ENCODE measurements at places on chromosomes 2 and 18.

GRCh38 chr18:2627821-2628276 lies 27.7 kb upstream of the SMCHD1 start:
- DNase-seq = no peak

DNA sequence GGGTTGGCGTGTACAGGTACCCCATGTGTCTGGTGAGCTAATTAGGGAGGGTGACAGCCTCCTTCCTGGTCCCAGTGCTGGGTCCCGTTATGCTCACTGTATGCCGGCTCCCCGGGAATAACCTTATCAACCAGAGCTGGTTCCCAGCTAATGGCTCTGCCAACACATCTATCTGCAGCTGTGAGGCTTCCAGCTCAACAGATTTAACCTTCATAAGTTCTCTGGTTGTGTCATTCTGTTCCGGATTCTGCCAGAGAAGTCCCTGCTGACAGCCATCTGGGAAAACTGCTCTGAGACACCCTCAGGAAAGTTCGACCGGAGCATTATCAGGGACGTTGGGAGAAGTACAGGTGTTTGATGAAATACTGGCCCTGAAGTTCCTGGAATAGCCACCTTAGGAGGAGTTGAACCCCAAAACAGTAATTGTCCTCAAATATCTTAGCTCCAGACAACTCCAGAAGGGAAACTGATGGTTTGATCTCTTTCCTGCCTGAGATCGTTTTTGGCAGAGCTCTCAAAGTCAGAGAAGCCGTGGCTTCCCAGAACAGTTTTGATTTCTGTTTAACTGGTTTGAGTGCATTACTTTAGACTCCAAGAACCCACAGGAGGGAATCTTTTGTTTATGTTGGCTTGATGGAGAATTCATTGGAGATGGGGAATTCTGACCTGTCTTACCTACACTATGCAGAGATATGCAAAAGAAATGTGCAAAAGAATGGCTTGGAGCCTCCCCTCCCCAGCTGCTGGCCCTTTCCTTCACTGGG lies 39.4 kb upstream of the TXNDC2 start:
- no peak for DNase-seq

GRCh38 chr2:38265461-38265860 lies 111.6 kb downstream of the ATL2 start:
- no peak for DNase-seq

DNA sequence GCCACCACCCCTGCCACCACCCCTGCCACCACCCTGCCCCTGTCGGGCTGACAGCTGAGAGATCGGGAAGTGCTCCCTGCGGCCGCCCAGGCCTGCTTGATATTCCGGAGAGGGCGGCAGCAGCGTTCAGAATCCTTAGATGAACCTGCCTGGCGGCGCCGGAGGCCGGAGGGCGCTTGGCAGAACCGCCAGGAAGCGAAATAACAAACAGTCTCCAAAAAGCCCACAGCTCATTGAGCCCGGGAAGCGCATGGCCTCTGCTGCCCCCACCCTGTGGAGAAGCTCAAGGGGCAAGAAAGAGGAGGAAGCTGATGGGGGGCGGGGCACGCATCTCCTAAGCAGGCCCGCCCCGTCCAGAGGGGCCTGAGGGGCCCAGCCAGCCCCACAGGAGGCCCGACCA lies 92.2 kb upstream of the MBOAT2 start:
- no peak for DNase-seq

GRCh38 chr2:196356332-196356731 lies 185.0 kb upstream of the STK17B start:
- no peak for DNase-seq

GRCh38 chr18:3083766-3084165 lies 70.8 kb upstream of the LPIN2 start:
- DNase-seq = no peak

GRCh38 chr2:170235860-170236679 lies 58.1 kb downstream of the MYO3B start:
- no peak for DNase-seq

- no peak for DNase-seq
These were observed 36.7 kb downstream of the NCK2 start for GRCh38 chr2:105781274-105781978.

GRCh38 chr2:86383844-86384243 lies 46.4 kb upstream of the REEP1 start:
- DNase-seq = no peak

- DNase-seq = no peak
These were observed 26.9 kb downstream of the CENPO start for GRCh38 chr2:24820175-24820513.

DNA sequence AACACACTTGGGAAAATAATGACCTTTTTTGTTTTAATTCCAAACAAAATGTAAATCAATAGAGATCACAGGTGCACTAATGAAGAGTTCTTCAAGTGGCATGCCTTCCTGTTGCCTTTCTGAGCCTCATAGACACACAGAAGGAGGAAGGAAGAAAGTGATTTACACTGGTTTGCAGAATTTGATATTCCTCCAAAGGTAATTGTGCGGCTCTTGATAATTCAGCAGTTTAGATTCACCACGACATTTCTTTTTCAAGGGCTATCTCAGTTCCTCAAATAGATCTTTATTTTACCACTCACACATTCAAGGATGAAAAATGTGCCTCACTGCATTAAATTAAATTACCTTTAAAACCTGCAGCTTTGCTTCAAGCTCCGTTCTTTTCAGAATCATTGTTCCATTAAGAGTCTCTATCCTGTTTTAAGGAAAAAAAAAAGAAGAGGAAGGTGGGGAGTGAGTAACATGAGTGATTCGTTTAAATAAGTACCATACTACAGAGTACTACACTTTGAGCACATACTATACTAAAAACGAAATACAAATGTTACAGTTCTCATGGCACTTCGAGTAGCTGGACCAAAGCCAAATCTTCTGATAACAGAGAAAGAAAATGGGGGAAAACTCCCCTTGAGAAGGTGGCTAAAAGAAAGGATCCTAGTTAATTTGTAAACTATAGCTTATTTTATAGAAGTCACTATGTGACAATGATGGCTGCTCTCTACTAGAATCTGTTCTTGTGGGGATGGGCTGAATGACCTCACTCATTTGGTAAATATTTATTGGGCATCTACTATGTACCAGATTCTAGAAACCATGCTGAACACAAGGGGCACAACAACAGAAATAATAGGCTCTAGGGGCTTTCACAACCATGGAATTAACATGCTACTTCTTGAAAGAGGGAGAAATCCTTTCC lies 16.6 kb downstream of the CYTIP start:
- no peak for DNase-seq

DNA sequence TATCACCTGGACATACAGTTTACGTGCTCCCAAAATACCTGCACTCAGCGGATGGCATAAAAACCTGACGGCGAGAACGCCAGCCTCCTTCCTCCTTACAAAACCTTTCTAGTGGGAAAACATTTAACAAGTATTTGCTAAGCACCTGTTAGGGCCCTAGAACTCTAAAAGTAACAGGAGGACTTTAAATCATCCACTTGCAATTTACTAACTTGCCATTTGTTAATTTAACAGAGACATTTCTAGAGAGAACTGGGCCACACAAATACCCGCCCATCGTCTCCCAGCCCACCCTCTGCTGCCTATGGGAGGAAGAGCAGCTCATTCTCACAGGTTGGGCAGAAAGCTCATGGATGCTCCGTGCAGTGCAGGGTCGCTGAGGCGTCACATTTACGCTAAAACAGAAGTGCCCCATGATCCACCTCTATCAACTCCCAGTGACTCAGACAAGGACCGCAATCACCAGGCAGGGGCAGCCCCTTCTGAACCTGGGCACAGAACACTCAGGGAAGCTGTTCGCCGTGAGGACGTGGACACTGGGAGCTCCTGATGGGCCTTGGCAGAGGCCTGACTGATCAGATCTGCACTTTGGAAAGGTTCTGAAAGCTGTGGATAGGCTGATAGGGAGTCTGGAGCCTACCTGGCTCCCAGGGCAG lies 106.9 kb downstream of the HDAC4 start:
- DNase-seq = peak; percentile 47

Data from stimulated activated CD4-positive, alpha-beta T cell treated with anti-CD3 and anti-CD28 coated beads, Interleukin-12 subunit alpha, Interleukin-12 subunit beta, amount 100 ng/mL, for 4 hours (primary cell).